ENCODE measurements at places on chromosomes 12 and 14. TPM values are rescaled to one million over a fixed set of nuclear protein-coding genes. Genes with fewer than 3 reads are reported as not detected.

GRCh38 chr14:21039585-21040369 is 2.4 kb upstream of the RNASE7 start:
- DNase-seq = peak; percentile 94

DNA sequence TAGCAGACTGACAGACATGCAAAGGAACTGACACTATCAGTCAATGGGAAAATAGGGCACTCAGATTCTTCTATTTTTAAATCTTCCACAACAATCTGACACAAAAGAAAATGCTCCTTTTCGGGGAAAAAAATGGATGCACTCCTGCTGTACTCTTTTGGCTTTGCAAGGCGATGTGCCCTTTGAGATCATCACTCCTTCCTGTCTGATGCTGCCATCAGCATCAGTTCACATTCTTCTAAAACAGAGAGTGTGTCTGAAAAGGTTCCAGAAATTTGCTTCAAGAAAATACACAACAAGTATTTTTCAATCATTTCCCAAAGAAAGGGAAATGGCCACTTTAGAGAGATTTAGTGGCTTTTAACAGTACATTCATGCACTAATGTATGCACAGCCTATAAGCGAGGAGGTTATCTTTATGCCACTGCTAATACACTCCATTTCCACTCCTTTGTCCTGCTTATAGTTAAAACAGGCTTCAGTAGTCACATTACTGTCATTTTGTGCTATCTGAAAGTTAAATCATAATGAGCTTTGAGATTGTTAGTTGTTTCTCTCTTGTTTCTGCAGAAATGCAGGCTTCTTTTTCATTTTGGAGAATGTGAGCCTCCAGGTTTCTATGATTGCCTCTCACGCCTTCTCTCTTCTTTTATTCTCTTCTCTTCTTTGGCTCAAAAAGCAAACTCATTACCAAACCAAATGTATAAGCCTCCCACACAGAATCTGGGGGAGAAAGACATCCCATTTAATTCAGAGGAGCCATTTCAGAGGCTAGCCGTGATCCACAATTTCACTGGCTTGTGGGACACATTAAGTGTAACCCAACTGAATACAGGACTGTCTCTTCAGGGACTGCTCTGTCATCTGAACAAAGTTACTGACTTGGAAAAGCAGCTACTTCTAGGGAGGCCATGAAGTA is 110.9 kb upstream of the CCDC196 start:
- DNase-seq = no peak

GRCh38 chr12:78938341-78939084 is 73.9 kb downstream of the SYT1 start:
- DNase-seq = peak; percentile 1

DNA sequence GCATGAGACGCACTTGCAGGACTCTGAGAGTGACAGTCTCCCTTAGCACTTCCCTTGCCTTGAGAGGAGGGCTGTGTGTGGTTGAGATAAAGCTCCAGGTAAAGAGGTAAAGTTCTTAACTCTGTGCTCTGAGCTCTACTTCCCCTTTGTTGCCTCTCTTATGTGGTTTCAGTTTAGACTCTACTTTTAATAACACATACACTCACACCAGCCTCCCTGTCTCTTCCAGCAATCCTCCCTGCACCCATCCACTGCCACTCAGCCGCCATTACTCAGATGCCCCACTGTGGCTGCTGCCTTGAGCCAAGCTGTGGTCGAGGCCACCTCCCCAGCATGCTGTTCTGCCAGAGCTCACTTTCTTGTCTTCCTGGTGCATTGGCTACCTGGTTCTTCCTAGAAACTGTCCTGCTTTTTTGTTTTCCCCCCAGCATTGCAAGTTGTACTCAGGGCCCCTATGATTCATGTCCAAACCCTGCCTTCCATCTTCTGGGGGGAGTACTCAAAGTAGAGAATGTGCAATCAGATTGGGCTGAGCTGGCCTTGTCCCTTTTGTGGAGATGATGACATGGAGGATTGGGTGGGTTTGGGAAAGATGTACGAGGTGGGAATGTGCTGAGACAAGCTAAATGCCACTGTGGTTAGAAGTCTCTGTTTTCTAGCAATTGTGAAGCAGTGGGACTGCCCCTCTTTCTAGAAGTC is 115.5 kb upstream of the PARP11 start:
- DNase-seq = no peak

- peak; percentile 61 for DNase-seq
Measured at GRCh38 chr14:88323523-88324199, 592 bp upstream of the KCNK10 start.

DNA sequence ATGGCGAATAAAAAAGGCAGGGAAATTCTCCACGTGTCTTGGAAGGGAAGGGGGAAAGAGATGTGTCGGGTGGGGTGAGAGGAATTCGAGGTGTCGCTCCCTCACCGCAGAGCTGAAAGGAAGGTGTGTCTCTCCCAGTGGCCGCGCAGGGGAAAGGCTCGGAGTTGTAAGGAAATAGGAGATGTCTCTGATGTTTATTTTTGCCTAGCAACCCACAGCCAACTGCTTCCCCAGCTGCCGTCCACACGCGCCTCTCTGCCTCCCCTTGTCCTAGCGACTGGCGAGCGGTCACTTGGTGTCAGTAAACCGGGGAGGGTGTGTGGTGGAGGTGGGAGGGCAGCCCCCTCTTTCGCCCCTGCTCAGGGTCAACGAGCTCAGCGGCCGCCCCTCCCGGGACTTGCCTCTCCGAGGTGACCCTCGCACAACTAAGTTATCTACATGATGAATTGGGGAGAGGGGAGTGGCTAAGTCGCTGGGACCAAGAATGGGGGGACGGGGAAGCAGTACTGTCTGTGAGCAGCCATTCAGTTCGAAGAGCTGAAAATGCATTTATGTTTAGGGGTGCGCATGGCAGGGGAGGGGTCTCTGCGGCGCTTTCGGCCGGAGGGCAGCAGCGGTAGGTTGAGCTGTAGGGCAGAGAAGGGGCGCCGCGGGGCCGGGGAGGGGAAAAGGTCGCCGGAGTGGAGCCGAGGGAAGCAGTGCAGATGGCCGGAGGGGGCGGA is 585 bp upstream of the DYRK2 start:
- DNase-seq = peak; percentile 97

- no peak for DNase-seq
Measured at GRCh38 chr12:110234755-110235154, 46.3 kb upstream of the ATP2A2 start.

DNA sequence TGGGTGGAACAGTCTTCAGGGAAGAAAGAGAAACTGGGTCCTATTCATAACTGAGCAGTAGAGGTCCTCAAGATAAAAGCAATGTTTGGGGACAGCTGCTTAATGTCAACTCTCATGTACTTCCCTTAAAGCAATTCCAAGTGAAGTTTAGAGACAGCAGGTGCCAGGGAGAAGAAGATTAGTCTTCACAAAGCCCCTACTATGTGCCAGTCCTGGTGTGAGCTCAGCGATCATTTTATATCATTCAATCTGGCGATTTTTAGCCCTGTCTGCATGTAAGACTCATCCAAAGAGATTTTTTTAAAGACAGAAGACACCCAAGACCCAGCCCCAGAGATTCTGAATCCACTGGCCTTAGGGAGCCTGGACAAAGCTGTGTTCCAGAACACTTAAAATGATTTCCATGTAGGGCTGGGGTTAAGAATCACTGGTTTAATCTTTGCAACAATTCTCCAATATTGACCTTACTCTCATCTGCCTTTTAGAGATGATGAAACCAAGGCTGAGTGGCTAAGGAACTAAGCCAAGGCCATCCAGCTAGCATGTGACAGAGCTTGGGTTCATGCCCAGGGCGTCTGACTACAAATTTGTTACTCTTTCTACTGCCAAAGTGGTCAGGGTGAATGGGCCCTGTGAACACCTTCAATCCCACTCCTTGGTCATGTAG is 404.5 kb upstream of the TBX3 start:
- DNase-seq = no peak

GRCh38 chr14:73245480-73246325 is 8.4 kb downstream of the PAPLN start:
- peak; percentile 46 for DNase-seq

- no peak for DNase-seq
Measured at GRCh38 chr12:5900533-5901205, 44.4 kb downstream of the ANO2 start.

- no peak for DNase-seq
Measured at GRCh38 chr14:104908303-104908702, 16.4 kb upstream of the PLD4 start.

GRCh38 chr14:23174296-23175184 is 8.9 kb downstream of the SLC7A8 start:
- no peak for DNase-seq

- peak; percentile 45 for DNase-seq
Measured at GRCh38 chr12:112304436-112304835, 77.8 kb downstream of the HECTD4 start.

GRCh38 chr12:40105265-40105514 is 691 bp downstream of the SLC2A13 start:
- no peak for DNase-seq

DNA sequence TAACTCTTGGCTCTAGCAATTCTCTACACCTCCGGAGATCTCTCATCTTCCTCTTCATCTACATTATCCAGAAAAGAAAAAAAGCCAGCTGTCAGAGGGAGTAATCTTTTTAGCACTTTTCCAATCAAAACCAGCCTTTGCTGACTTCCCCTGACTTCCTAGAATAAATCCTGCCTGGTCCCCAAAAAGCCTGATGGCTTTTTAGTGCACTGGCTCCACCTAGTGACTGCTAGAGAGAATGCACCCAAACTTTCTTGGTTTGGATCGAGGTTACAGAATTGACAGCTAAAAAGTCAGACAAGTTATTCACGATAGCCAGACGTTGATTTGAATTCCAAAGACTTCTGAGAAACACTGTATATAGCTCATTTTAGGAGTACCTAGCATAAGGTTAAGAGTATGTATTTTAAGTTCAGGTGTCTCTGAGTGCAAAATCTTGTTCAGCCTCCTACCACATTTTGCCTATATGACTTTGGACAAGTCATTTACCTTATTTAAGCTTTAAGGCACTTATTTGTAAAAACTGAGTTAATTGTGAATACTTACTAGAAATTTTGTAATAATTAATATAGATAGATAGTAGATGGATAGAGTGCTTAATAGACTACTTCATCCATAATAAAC is 185.7 kb upstream of the GRIN2B start:
- peak; percentile 76 for DNase-seq

- DNase-seq = peak; percentile 45
Measured at GRCh38 chr12:123912415-123913380, 59.9 kb downstream of the CCDC92 start.

- DNase-seq = no peak
Measured at GRCh38 chr12:87676731-87677130, 352.5 kb downstream of the C12orf50 start.

GRCh38 chr12:121085069-121085468 is 46.0 kb upstream of the OASL start:
- DNase-seq = no peak

The NGB gene
- total RNA-seq = not detected

The P2RX2 gene
- not detected for total RNA-seq

The HHIPL1 gene
- 3.1 TPM for total RNA-seq

The ARG2 gene
- 3.9 TPM for total RNA-seq

The LALBA gene
- total RNA-seq = not detected

The PPP1R1A gene
- 10.8 TPM for total RNA-seq

The WASHC4 gene
- 96.8 TPM for total RNA-seq

The MSRB3 gene
- total RNA-seq = 67.8 TPM

The OTOGL gene
- 0.41 TPM for total RNA-seq

The KRT71 gene
- total RNA-seq = not detected

Measured in tongue (tissue), 3 donors.